ENCODE measurements at places on chromosomes 7 and 10.

DNA sequence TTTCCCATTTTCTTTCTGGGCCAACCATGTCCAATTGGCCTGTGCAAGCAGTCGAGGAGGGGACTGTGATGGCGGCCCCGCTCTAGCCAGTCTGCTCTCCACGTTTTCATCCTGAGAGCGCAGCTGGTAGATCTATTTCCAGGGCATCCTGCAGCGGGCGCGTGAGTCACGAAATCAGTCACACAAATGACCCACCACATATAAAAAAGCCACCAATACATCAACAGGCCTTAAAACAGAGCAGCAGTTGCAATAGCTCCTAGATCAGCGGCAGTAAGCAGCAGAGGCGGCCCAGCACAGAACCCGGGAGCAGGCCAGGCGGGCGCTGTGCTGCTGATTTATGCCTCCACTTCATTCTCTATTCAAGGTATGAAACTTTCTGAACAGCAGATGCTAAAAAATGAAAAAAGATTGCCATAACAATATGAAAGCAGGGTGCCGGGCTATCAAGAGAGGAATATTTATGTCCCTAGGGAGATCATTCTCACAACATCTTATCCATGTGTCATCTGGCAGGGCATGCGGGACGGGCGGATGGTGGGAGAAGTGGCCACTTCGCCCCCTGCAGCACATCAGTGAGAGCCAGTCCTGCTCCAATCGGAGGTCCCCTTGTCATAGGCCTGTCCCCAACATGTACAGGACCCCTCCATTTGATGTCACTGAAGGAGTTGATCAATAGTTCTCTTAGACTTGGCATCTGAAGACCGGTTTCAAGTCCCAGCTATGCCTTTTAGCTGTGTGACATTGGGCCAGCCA is 98.0 kb upstream of the GPR26 start:
- no peak for DNase-seq

- peak; percentile 36 for DNase-seq
Observed at GRCh38 chr10:121084016-121084674, 233.0 kb downstream of the WDR11 start.

GRCh38 chr10:33461295-33461640 is 126.8 kb upstream of the NRP1 start:
- no peak for DNase-seq

GRCh38 chr7:98659756-98660155 is 42.7 kb downstream of the NPTX2 start:
- DNase-seq = no peak

- DNase-seq = no peak
Observed at GRCh38 chr10:71512312-71512711, 115.6 kb downstream of the CDH23 start.

GRCh38 chr7:141704741-141705140 is 2.8 kb upstream of the DENND11 start:
- DNase-seq = no peak

DNA sequence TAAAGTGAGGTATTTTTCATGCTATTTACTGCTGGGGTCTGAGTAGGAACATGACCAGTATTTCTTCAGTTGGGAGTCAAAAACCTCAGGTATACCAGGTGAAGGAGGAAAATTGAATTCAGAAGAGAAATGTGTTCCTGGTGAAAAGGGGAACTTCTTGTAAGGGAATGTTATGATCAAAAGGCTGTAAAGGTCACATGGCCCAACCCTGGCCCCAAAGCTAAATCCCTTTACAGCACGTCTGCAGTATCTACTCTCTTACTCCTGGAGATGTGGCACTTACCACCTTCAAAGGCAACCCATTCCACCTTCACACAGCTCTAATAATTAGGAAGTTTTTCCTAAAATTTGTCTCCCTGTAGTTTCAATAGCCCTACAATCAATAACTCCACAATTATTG is 15.2 kb downstream of the PIK3AP1 start:
- DNase-seq = no peak

DNA sequence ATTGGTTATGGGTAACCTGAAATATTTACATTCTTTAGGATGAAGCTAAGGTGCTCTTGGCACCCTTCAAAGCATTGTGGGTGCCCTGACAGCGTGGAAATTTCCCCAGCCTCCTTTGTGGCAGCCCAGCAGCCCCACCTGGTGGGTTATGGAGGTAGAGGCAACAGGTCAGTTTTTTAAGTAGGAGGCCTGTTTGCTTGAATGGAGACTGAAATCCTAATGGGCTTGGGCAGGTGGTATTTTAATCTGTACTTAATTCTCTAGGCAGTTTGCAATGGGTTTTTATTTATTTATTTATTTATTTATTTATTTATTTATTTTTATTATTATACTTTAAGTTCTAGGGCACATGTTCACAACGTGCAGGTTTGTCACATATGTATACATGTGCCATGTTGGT is 139.4 kb downstream of the EPC1 start:
- DNase-seq = no peak

GRCh38 chr10:118729641-118730258 is 25.0 kb downstream of the CACUL1 start:
- DNase-seq = no peak
